ENCODE measurements at places on chromosomes 1 and 21.

DNA sequence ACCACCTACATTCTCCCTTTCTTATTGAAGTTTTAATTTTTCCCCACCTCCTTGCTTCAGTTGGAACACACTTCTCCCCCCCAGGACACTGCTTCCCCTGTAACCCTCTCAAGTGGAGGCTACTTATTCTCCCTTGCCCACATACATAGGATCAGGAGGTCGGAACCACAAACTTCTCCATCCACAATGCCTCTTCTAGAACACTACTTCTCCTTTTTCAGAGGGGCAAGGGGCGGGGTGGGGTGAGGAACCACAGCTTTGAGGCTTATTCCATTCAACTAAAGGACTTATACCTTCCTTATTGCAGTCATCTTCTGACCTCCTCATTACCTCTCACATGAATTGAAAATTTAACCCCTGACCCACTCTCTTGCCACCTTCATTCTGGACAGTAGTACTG, 81.3 kb downstream of the NEK7 start:
- no peak for DNase-seq

GRCh38 chr1:31717341-31717740, 13.5 kb upstream of the COL16A1 start:
- DNase-seq: no peak

DNA sequence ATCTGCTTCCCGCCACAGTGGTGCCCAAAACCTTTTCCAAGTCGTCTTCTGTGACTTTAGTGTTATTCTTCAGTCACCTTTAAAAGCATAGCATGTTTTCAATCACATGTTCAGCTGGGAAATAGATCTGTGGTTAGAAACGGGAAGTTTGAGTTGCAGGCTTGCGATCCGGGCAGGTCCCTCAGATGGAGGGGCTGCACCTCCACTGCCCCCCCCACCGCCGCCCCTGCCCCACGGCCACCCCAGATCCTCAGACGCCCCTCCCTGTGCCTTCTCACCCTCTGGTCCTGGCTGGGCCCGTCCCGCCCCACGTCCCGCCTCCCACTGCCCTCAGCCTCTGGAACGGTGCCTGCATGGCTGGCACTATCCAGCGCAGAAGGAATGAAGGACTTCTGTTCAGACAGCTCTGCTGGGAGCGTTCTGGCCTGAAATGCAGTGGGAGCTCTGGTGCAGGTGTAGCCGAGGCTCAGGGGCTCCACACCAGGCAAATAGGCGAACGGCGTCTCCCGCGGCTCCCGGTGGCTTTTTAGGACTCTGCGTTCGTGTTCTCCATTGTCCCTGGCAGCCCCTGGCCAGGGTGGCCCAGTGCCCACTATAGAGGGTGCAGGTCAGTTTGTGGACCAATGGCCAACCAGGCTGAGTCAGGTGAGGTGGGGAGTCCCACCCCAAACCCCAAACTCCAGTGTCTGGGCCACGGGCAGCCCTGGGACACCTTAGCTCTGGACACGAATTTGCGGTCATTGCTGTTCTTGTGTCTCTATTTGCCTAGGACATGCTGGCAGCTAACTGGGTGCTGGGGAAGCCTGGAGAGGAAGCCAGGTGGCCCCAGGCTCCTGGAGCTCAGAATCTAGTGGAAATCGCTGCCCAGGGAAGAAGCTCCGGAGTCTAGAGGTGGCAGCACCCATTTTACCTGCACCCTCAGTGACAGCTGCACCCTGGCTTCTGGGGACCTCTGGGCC, 67.1 kb downstream of the FAAP20 start:
- no peak for DNase-seq

DNA sequence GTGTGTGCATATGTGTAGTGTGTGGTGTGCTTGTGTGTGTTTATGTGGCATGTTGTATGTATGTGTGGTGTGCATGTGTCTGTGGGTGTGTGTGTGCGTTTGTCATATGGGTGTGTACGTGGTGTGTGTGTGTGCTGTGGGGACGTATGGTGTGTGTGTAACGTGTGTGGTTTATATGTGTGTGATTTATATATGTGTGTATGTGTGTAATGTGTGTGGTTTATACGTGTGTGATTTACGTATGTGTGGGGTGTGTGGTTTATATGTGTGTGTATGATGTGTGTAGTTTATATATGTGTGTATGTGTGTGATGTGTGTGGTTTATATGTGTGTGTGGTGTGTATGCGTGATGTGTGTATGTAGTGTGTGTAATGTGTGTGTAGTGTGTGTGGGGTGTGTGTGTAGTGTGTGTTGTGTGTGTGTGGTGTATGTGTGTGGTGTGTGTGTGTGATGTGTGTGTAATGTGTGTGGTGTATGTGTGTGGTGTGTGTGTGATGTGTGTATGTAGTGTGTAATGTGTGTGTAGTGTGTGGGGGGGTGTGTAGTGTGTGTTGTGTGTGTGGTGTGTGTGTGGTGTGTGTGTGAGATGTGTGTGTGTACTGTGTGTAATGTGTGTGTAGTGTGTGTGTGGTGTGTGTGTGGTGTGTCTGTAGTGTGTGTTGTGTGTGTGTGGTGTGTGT, 32.3 kb upstream of the ADARB1 start:
- no peak for DNase-seq

- no peak for DNase-seq
Observed at GRCh38 chr1:79259390-79260336, 253.1 kb upstream of the ADGRL4 start.

Measured in CD4-positive, alpha-beta T cell treated with Interleukin-2 at 100 ng/mL for 4 hours (primary cell).